Germinal center (tissue), 1 donor: ENCODE measurements at places on chromosomes 7 and 10.

GRCh38 chr10:113345826-113346624 is 206.8 kb upstream of the HABP2 start:
- no peak for DNase-seq

GRCh38 chr10:16478801-16479200 is 42.0 kb downstream of the PTER start:
- DNase-seq, result no peak

GRCh38 chr10:31582365-31583052 is 263.5 kb downstream of the ZEB1 start:
- no peak for DNase-seq

GRCh38 chr10:36493516-36493880 is 631.9 kb upstream of the ANKRD30A start:
- DNase-seq, result no peak

DNA sequence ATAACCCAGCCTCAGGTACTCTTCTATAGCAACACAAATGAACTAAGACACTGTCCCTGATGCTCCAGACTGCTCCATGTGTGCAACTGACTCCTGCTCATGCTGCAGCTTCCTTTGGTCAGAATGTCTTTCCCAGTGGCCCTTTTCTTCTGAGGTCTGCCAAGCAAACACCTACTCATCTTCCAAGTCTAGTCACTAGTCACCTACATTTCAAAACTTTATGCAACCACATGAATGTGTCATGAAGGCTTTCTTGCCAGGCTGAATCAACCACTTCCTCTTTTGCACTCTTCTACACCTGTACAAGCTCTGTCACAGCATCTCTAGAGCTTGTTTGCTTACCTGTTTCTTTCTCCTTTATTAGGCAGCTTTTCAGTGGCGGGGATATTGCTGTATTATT is 75.8 kb downstream of the LSMEM1 start:
- no peak for DNase-seq

DNA sequence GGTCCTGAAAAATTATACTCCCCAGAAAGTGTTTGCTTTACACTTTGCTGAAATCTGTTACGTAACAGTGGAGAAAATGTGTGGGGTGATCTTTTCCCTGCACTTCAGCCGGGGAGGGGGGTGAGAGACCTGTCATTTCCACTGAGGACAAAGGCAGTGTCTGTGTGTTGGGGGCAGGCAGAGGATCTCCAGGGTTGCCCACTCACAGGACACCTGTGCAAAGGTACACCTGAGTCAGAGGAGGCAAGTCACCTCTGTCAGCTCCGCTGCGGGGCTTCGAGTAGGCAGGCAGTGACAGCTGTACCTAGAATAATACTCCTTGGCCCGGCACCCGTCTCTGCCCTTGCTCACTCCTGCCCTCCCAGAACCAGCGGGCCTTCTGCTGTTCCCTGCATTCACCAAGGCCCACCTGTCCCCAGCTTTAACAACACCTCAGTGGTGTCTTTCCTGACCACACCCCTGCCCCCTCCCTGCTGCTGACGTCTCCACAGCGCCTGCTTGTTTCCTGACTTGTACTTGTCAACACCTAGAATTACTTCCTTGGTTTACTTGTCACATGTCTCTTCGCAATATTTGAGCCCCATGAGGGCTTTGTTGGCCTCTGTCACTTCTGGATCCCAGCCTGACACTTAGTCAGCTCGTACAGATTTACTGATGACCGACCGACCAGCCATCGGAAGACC is 159.2 kb downstream of the NEURL1 start:
- no peak for DNase-seq

- no peak for DNase-seq
Observed at GRCh38 chr7:111074071-111074747, 16.7 kb upstream of the LRRN3 start.

DNA sequence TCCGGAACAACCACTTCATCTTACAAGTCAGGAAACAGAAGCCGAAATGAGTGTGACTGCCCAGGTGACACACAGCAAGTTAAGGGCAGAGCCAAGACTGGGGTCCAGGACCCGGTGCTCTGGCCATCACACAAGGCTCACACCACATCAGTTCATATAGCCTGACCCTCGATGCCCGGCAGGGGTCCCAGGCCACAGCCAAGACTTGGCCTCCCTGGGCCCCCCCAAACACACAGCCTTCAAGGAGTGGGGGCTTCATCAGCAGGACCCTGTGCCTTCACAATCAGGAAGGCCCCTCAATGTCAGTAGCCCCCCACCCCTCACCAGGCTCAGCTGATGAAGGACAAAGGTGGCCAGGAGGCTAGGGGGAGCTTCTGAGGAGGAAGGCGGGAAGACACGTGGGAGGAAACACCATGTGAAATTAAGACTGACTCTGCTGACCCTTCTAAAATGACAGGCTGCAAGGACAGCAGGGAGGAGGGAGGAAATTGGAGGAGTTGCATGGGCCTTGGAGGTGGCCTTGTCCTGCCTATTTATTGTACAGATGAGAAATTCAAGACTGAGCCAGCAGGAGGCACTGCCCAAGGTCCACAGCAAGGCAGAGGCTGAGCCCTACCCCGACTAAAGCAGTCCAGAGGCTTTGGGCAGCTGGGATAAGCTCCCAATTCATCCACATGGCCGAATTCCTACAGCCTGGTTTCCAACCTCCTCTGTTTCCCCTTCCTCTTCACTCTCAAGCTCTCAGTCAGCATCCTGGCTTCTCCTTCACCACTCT is 216.1 kb upstream of the ZMIZ1 start:
- no peak for DNase-seq

- no peak for DNase-seq
Observed at GRCh38 chr7:36598054-36598674, 126.1 kb downstream of the AOAH start.

DNA sequence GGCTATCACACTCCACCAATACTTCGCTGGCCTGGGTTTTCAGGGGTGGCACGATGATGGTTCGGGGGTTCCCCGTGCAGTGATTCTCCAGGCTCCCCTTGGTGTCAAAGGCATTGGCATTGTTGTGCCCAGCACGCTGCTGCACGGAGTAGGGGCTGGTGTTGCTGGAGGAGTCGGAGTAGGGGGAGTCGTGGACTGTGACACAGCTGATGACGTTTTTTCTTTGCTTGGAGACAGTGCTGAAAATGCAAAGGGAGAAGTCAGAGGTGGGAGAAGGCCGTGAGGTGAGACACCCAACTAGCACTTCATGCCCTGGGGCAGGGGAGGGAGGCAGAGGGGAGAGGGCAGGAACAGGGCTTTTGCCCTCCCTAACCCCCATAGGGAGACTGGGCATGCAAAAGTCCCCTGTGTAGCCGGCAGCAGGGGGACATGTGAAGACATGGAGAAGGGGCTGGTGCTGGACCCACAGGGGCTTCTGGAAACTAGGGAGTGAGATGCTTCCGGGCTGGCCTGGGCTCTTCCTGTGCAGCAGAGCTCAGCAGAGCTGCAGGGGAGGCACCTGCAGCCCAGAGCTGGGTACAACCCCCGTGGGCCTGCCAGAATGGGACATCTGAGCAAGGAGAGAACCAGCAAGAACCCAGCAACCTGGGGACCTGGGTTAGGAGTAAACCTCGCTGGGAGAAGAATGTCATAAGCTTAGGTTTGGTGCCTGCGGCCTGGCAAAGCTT is 60.5 kb downstream of the CLEC2L start:
- DNase-seq, result no peak

GRCh38 chr10:51789118-51789517 is 89.7 kb upstream of the CSTF2T start:
- DNase-seq, result no peak

DNA sequence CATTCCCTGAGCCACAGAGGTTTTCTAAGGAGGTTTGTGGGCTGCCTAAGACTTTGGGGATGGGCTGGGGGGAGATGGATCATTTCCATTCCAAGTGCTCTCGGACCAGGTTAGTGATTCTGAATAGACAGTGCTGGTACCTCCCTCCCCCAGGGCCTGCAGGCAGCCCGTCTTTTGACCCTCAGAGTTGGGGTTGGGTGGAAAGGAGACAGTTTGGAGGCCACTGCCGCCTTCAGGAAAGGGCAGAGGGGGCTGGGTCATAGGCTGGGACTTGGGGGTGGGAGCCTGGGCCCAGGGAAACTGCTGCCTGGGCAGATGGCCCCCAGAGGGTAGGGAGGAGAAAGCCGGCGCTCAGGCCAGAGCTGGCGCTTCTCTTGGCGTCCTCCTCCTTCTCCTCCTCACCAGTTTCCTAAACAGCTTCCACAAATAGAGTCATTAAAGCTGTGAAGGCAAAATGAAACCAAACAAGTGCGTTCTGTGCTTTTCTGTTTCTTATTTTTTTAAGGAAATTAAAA is 4.4 kb downstream of the UNC5B start:
- DNase-seq, result no peak

- no peak for DNase-seq
Observed at GRCh38 chr10:44042926-44043602, 341.8 kb downstream of the CXCL12 start.

GRCh38 chr7:104299323-104299722 is 29.1 kb upstream of the LHFPL3 start:
- no peak for DNase-seq

DNA sequence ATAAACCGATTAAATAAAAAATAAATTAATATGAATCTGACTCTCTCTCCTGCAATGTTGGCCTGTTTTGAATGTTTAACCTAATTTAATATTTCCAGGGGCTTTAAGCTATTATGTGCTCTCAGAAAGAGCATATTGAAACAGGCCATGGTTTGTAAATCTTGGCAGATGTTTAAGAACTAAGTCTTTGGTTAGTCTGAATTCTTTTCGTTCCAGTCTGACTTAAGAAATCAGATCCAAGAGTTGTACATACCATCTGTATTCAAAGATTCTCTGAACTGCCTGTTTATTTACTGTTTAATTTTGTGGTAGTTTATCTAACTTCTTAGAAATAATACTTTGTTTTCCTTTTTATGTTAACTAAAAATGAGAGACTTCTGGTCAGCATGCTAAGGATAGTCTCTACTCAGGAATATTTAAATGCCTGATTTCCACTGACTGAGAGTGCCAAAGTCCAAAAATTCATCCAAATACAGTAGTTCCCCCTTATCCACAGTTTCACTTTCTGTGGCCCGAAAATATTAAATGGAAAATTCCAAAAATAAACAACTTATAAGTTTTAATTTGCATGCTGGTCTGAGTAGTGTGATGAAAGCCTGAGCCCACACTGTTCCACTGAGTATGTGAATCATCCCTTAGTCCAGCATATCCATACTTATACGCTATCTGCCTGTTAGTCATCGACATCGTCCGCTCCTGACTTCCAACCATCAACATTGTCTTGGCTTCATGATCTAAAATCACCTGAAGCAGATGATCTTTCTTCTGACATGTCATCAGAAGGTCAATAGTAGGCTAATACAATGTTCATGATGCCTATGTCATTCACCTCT is 238.1 kb upstream of the CSTF2T start:
- DNase-seq, result no peak

DNA sequence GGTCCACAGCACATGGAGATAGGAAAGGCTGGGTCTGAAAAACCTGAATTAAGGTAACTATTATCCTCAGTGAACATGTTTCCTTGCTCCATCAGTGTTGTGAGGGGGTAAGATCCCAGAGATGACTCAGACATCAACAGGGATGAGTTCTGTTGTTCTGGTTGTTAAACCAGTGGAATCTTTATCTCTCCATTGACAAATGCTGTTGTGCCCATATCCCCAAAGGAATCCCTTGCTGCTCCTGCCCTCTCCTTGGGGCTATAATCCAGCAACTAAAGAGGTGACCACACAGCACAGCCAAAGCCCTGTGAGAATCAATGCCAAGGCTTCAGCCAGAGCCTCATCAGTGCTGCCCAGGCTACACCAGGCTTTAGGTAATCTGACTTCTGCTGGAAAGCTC is 113.4 kb downstream of the JAZF1 start:
- DNase-seq, result no peak

DNA sequence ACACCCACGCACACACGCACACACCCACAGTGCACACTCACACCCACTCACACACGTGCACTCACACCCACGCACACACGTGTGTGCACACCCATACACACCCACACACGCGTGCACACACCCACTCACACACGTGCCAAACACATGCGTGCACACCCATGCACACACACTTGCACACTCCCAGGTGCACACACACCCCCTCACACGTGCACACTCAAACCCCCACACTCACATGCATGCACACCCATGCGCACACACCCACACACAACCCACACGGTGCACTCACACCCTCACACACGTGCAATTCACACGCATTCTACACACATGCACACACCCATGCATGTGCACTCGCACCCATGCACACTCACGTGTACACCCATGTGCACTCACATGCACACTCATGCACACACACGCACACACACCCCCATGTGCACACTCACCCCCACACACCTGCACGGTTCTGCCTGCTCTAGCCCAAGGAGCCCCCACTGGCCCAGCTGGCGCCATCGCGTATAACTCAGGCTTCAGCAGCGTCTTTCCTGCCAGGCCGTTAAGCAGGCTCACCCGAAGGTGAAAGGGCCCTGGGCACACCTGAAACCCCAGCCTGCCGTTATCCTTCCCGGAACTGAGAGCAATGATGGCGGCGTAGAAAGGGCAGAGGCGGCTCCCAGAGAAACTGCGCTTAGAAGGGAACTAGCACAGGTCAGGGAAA is 63.9 kb upstream of the PDGFA start:
- DNase-seq, result no peak

DNA sequence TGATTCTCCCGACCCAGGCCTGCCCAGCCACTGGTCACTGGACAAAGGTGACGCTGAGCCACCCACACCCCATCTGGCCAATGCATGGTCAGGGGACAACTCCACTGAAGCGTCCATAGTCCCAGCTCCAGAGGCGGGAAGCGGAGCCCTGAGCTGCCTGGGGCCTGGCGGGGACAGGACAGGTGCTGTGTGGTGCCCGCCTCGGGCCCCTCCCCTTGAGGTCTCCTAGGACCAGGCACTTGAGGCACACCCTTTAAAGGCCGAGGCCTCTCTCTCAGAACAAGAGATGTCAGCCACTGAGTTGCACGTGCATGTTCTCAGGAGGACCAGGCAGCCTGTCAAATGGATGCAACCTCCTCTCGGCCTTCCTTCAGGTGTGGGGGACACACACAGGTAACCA is 52.5 kb upstream of the PPP2R2D start:
- no peak for DNase-seq

GRCh38 chr7:158824028-158824427 is 5.3 kb downstream of the ESYT2 start:
- DNase-seq, result no peak

DNA sequence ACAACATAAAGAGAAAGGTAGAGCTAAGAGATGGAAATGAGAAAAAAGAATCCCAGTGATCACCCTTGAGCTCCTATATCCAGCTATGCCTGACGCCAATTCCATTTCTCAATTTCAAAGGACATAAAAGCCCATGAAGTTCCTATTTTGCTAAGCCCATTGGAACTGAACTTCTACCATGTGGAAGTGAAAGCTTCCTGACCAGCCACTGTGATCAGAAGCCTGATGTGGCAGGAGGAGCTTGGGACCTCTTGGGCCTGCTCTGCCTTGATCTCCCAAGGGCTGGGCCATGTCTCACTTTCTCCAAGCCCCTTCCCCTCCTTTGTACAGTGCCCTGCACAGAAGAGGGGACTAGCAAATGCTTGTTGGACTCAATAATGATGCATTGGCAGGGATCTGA is 52.7 kb downstream of the PRLHR start:
- no peak for DNase-seq

DNA sequence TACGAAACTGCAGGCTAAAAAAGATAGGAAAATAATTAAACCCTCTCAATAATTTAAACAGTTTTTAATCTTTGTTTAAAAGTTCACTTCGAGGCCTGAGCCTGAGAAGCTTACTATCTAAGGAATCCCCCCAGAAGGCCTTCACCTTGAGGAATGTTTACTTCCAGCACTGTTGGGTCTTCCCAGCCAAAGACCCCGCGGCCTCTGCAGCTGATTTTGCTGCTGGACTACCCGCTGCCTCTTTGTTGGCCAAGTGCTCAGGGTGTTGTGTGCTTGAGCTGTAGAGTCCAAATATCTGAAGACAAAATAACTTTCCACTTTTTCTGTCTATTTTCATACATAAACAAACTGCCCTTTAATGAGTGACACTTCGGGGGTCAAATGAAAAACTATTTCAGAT is 292.7 kb downstream of the GLRX3 start:
- DNase-seq, result no peak
